ENCODE measurements at places on chromosomes 5 and 9.
A peak's percentile ranks its signal among the peaks of the same experiment; 100 is the strongest.

DNA sequence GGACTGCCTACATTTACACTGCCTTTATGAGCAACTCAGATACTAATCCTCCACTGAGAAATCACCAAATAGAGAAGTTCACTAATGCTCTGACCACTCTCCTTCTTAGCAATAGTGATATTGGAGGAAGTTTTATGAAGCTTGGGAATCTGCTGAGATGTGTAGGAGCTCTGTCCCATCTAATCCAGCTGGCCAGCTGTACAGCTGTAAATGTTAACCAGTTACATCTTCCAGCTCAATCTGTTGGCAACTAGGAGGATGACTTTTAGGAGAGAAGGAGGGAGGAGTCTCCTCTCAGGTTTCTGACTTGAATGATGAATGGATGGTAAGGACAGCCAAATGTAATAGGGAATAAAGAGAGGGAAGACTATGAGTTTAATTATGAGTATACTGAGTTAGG is 36.3 kb upstream of the LRRC19 start:
- DNase-seq = no peak

- DNase-seq = no peak
Observed at GRCh38 chr9:5879419-5880181, 11.1 kb upstream of the MLANA start.

DNA sequence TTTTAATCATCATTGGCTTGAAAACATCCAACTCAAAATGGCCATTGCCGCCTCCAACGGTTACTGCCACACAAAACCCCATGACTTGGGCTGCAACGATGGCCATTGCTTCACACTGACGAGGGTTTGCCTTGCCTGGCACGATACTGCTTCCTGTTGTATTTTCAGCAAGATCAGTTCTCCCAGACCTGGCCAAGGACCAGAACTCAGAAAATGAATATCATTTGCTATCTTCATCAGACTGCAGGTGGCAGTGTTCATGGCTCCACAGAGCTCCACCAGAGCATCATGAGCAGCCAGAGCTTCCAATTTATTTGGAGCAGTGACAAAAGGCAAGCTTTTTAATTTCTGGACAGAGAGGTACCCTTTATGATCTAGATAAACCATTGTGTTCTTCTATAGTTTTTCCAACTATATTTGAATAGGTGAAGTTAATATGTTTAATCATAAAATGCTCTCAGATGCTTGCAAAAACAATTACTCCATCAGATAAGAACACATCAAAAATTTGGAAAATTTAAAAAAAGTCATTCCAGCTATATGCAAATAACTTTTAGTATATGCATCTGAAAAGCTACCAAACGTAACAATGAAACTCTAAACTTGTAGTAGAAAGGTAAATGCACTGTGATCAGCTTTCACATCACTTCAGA is 10.4 kb downstream of the AMACR start:
- peak; percentile 98 for DNase-seq

GRCh38 chr9:115291841-115292240 is 173.9 kb upstream of the TNC start:
- DNase-seq = no peak

- peak; percentile 81 for DNase-seq
Observed at GRCh38 chr9:92378865-92379560, 25.4 kb downstream of the OGN start.

DNA sequence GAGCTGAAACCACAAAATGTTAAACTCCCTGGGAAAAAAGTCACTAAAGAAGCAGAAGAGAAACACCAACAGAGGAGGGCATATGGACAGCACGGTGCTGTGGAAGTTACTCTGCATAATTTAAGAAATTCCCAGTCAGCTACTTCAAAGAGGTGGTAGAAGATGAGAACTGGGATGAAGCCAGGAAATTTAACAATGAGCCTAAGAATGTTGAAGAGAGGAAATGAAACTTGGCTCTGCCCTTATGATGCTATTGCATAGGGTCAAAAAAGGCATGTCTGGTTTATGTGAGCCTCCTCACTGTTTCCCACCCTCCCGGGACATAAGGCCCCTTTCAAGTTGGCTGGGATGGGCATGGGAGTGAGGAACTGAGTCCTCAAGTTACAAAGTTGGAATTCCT is 25.4 kb upstream of the SNX18 start:
- no peak for DNase-seq

DNA sequence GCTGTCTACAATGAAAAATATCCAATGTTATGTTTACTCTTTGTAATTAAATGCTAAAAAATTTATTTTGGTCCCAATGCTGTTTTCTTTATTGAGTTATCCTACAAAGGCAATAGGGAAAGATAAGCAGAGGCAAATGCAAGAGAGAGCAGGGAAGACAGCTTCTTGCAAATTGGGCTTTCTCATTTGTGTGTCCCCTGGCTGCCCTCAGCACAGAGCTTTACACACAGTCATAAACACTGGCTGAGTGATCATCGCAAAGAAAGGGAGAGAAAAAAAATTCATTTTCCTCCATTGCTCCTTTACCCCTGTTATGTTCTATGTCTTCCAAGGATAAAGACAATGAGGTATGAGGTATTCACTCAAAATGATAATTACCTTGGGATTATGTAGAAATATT is 2.3 kb upstream of the TSSK1B start:
- DNase-seq = no peak

- no peak for DNase-seq
Observed at GRCh38 chr5:10577371-10578292, 13.8 kb downstream of the ANKRD33B start.

DNA sequence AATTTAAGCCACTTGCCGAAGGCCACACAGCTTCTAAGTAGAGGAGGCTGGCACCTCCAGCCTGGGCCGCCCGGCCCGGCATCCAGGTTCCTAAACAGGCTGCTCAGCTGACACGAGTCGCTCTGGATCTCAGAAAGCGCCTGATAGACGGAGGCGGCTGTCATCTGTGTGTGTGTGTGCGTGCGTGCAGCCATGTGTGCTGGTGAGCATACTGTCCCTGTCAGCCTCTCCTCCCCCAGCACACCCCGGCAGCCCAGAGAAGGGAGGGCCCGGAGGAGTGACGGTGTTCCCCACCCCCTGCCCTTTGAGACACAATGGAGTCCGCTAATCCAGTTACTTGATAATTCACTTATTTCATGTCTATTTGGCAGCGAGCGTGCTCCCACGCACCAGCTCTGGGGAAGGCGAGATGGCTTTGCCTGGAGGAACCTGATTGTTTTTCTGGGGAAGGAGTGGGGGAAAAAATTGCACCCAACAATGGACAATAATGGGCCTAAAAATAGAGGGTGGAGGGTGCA is 20.0 kb downstream of the NTNG2 start:
- peak; percentile 48 for DNase-seq

DNA sequence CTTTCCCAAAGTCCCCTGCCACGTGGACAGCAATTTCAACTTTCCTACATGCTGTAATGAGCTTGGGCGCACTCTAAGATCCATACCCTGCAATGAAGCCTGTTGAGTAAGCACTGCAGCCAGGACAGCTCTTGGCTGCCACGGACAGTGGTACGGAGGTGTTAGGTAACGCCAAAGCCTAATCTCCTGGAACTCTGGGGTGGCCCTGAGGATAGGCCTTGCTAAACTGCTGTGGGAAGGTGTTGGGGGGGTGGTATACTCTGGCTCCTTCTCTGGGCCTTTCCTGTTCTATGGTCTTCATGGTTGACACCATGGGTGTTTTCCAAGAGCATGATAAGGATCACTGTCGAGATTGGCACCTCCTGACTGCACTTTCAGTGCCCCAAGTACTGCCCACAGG is 66.4 kb upstream of the PITX1 start:
- no peak for DNase-seq

GRCh38 chr9:87671478-87671877 is 54.4 kb upstream of the CTSL start:
- no peak for DNase-seq

- DNase-seq = no peak
Observed at GRCh38 chr9:135975834-135976233, 14.7 kb upstream of the UBAC1 start.

- no peak for DNase-seq
Observed at GRCh38 chr9:35274993-35275392, 113.2 kb downstream of the UNC13B start.

- DNase-seq = peak; percentile 26
Observed at GRCh38 chr5:24823625-24824024, 178.8 kb upstream of the CDH10 start.

DNA sequence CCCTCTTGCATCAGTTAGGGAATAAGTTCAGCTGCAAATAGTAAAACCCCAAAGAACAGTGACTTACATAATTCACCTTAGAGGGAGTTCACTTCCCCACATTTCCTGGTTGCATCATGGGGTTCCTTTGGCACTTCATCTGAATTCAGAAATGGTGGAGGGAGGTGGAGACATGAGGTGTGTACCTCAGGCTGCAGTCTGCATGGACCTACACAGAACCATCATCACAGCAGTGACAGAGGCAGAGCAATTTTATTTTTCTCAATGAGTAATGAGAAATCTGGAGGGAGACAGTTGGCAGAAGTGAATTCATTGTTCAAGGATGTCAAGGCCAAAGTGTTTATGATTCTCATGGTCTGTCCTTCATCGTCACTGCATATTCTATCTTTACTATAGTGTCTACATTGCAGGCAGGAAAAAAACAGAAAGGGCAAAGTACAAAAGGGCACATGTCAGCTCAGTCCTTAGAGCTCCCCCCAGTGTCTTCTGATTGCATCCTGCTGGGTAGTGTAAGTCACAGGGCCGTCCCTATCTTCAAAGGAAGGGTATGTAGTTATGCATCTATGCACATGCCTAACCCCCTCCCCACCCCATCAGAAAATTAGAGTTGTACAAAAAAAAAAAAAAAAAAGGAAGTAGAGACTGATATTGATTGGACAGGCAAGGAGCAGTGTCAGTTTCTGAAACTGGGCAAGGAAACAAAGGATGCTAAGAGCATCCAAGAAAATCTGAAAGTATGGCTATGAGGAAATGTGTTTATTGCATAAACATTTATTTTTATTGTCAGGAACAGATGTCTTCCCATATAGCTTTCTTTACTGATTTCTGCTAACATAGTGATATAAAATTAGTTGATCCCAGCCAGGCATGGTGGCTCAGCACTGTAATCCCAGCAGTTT is 132.7 kb upstream of the APC start:
- DNase-seq = peak; percentile 5

DNA sequence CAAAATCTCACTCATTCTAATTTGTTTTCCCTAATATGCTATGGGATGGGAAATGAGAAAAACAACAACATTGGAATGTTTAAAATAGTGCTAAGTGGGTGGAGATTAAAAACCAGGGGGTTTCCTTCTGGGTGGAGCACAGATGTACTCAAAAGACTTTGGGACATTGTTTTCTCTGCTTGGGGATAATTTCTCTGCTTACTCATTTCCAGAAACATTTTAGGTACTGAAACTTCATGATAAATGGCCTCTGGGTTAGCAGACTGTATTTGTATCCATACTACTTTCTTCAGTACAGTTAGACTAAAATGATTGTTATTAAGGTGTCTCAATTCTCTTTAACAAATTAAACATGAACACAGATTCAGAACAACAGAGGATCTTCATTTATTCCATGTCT is 17.4 kb downstream of the ELOVL7 start:
- DNase-seq = no peak

DNA sequence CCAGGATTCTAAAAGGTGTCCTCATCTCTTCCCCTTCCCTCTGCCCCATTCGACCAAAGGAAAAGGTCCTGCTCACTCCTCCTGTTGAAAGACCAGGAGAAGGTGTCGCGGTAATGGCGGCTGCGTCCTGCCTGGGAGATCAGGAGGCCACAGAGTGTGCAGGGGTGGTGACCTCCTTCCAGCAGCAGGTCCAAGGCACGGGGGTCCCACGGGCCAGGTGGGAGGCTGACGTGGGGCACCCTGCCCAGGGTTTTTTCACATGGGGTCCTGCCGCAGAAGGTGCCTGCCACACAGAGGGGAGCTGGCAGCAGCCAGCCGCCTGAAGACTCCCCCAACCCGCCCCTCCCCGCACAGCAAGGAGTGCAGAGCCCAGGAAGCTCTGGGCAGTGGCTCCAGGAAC is 22.2 kb upstream of the ADAMTS2 start:
- DNase-seq = no peak

DNA sequence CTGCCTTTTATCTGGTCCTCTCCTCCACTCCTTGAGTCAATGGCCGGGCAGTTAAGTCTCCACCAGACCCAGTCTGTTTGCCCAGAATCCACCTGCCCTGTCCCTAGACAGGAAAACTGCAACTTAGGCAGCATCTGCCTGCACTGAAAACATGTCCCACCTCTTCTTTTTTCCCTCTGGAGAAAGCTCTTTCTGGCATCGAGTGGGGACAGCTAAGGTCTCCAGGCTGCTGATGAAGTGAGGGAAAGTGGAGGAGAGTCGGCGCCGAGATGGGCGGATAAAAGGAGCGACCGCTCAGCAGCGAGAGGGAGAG is 243 bp upstream of the SHISAL2B start:
- no peak for DNase-seq

GRCh38 chr9:34185778-34186551 is 7.1 kb downstream of the UBAP1 start:
- DNase-seq = peak; percentile 76

DNA sequence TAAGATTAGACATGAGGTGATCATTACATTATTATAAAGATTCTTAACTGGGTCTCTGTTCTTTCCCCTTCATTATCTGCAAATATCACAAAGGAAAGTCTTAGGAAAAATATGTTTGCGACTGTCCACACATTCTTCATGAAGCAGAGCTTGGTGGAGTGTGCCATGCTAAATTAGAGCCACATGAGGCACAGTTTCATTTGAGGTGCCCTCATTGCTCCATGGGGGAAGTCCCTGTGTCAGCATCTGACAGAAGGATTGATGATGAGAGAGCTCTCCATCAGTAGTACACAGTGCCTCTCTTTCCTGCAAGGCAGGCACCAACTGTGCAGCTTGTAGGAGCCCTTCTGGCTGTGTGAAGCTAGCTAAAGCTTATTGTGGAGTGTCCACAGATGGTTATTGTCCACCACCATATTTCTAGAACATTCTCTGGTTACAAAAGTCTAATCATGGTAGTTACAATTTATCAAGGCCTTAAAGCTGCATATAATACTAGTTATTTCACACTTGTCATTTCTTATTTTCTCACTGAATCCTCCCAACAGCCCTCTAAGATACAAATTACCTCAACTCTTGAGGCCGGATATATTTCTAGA is 63.9 kb downstream of the C9orf152 start:
- DNase-seq = no peak

GRCh38 chr5:170338933-170339779 is 41.6 kb upstream of the LCP2 start:
- DNase-seq = no peak

DNA sequence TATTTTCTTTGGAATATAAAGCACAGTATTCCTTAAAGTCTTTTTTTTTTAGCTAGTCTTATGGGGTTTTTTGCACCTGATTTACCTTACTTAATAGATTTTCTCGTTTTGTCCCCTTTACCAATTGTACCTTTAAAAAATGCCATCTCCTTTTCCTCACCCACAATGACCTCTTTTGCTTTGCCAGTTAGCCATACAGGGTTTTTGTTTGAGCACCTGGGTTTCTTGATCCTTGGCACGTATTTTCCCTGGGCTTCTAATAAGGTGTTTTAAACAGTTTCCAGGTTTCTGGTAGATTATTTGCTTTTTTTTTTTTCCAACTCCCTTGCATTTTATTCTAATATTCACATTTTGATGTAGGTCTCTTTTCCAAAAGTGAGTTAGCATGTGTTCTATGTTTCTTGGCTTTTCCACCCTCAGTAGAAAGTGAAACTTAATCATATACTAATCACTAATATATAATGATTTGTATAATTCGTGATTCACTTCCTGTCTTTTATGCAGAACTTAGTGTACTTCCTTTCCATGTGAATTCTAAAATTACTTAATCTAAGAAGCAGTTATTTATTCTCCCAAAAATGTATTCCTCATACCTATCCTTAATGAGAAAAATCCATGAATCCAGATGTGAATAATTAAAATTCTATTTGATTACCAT is 673.9 kb upstream of the RGMB start:
- no peak for DNase-seq

Data from NCI-H2081 (cell line).